Lung microvascular endothelial cell (primary cell): ENCODE measurements at places on chromosomes 4 and X. TPM values are rescaled to one million over a fixed set of nuclear protein-coding genes. Genes with fewer than 3 reads are reported as not detected.

Gene CXorf49
- total RNA-seq: not detected in 2 replicates

Gene OPN1MW
- 0.79 TPM in 1 of 2 replicates, not detected in the other for total RNA-seq

Gene HGFAC
- 0.20 TPM in 1 of 2 replicates, not detected in the other for total RNA-seq

Gene DUX4
- not detected in 2 replicates for total RNA-seq

Gene H2AZ1
- 205 and 321 TPM in 2 replicates for total RNA-seq

Gene TMSB15A
- total RNA-seq: 0.20 and 1.1 TPM in 2 replicates

Gene F8
- 3.7 and 20.8 TPM in 2 replicates for total RNA-seq

Gene S100P
- 0.22 and 0.40 TPM in 2 replicates for total RNA-seq

Gene CXXC4
- under 0.01 TPM in 1 of 2 replicates, not detected in the other for total RNA-seq

Gene POU3F4
- total RNA-seq: not detected in 2 replicates

Gene MAEA
- total RNA-seq: 35.7 and 49.2 TPM in 2 replicates

Gene BMP3
- not detected in 2 replicates for total RNA-seq

Gene CCKAR
- total RNA-seq: not detected in 2 replicates

Gene SPATA18
- 0.79 and 2.2 TPM in 2 replicates for total RNA-seq

Gene LDB2
- total RNA-seq: 346 and 363 TPM in 2 replicates

Gene GPC4
- under 0.01 and 0.22 TPM in 2 replicates for total RNA-seq

Gene TIGD4
- not detected in 2 replicates for total RNA-seq

Gene MAGEC1
- not detected in 2 replicates for total RNA-seq

Gene SEC31A
- 149 and 166 TPM in 2 replicates for total RNA-seq

Gene GRK4
- 1.3 and 3.0 TPM in 2 replicates for total RNA-seq

Gene FAM9C
- under 0.01 TPM in 1 of 2 replicates, not detected in the other for total RNA-seq

Gene FAM13A
- total RNA-seq: 0.44 and 0.60 TPM in 2 replicates

Gene DDIT4L
- 2.6 and 3.7 TPM in 2 replicates for total RNA-seq

Gene SMIM31
- not detected in 2 replicates for total RNA-seq

Gene PCGF3
- total RNA-seq: 30.5 and 47.8 TPM in 2 replicates
